Activated T-helper 17 cell treated with anti-CD3 and anti-CD28 coated beads, Interleukin-2, amount 50 U/mL, for 72 hours (primary cell): ENCODE measurements at places on chromosomes 1 and 21. TPM values are rescaled to one million over a fixed set of nuclear protein-coding genes. Genes with fewer than 3 reads are reported as not detected.
A peak's percentile ranks its signal among the peaks of the same experiment; 100 is the strongest.

GRCh38 chr1:236292425-236292824 lies 10.7 kb upstream of the ERO1B start:
- no peak for ATAC-seq

DNA sequence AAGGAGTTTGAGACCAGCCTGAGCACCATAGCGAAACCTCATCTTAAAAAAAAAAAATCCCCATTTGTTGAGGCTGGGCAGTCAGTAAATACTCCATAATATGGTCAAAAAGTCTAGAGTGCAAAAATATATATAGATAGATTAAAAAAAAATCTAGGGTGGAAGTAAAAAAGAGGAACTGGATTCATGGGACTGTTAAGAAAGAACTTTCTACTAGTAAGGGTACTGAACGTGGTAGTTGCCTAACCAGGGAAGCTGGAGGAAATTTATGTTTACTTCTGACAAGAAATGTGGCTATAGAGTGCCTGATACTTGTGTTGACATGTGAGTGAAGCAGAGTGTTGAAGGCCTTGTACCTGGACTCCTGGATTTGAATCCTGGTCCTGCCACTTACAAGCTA lies 265.9 kb upstream of the FAM78B start:
- ATAC-seq: no peak

DNA sequence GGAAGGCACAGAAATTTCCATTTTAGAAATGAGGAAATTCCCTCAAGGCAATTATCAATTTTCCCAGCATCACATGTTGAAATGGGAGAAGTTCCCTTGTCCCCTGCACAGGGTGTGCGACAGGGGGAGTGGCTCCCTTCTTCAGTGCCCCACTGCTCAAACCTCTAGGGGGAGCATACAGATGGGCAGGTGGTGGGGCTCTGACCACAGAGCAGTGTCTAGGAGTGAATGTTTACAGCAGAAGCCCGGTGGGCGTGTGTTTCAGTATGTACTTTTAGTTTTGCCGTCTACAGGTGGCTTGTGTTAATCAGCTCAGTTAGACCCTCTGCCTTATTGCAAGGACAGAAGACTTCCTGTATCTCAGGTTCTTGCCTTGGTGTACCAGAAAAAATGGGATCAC lies 493.7 kb upstream of the PLXNA2 start:
- ATAC-seq: no peak

DNA sequence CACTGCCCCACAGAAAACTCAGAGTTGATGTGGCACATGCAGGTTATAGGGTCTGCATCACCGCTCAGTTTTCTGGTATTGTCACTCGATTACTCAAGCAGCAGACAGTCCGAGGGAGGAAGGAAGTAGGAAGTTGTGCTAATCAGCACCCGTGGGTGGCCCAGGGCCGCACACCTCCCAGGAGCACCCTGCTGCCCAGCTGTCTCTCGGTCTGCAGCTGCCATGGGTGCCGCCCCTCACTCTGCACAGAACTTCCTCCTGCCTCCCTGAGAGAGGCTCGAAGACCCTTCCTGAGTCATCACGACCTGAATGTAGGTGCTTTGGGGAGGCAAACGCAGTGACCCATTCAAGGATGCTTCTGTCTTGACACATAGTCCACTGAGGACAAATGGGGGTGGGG lies 4.2 kb upstream of the TFF3 start:
- peak; percentile 37 for ATAC-seq

- ATAC-seq: no peak
Observed at GRCh38 chr1:177315761-177316160, 145.0 kb downstream of the BRINP2 start.

GRCh38 chr1:150281758-150282557 lies at the start of gene CIART:
CIART (plus strand) TSS chr1:150282554; CDS start chr1:150283268, 714 bp downstream.
- ATAC-seq: peak; percentile 96

The ANXA9 gene
- total RNA-seq: 0.19 TPM

The PRMT6 gene
- total RNA-seq: 3.8 TPM

The TNFRSF4 gene
- total RNA-seq: 1,007 TPM

The MATN1 gene
- total RNA-seq: 0.26 TPM
